ENCODE measurements at places on chromosomes 11 and 22.

DNA sequence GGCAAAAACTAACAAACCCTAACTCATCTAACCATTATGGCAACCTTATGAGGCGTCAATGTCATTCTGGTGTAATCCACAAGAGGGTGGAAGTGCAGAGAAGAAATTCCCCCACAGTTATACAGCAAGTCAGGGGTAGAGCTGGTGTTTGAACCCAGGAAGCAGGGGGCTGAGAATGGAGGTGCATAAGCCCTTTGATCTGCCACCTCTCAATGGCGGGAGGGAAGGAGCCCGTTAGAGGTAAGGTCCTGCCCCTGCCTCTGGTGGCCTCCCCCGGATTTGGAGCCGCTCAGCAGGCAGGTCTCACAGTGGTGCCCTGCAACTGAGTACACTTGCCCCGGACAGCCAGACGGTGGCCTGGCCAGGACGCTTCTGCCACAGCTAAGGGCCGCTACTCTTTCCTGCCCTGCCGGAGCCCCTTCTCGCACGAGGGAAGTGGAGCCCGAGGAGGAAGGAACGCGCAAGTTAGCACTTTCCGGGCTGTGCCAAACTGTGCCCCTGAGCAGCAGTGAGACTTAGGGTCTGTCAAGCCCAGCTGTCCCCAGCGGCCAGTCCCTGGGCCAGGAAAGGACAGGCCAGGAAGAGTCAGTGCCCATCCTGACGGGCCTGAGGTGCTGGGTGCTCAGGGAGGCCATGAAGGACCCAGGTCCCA lies 1.1 kb downstream of the FXYD2 start:
- no peak for DNase-seq

GRCh38 chr11:93525601-93526345 lies 17.4 kb downstream of the SMCO4 start:
- DNase-seq: no peak

GRCh38 chr11:74646954-74647353 lies 54.6 kb downstream of the POLD3 start:
- DNase-seq: no peak

DNA sequence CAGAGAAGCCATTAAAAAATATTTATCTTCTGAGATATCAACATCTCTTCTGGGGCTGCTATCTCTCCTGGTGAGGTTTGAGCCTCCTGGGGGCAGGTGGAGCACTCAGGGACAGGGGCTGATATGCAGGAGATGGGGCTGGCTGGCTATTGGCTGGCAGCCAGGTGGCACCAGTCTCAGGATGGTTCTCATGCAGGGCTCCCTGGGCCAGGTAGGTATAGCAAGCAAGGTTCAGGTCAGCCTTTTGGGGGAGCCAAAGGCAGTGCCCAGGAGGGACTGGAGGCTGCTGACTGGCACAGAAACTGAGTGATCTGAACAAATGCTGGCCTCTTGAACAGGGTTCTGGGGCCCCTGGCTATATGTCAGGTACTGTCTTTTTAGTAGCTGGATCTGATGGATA lies 29.7 kb upstream of the EMSY start:
- DNase-seq: no peak

- no peak for DNase-seq
These were observed 35.2 kb upstream of the TRIM29 start for GRCh38 chr11:120173019-120173705.

DNA sequence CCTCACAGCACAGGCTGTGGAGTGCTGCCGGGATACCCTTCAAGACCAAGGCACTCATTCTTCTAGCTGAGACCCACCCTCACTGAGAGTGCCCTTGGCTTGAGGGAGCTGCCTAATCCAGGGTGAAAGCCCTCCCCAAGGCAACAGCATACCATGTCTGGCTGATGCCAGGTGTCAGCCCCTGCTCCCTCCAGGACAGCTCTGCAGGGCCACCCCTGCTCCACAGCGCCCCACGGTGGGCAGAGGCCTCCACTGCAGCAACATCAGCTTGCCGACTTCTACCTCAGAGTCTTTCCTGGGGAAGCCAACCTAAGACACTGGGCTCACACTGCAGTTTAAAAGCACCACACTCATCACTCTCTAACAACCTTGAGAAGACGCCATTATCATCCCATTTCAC lies 29.0 kb downstream of the TTLL1 start:
- no peak for DNase-seq

GRCh38 chr11:13318498-13319295 lies 41.1 kb downstream of the BMAL1 start:
- no peak for DNase-seq

- no peak for DNase-seq
These were observed 1704.5 kb upstream of the RAG2 start for GRCh38 chr11:38302564-38302963.

GRCh38 chr11:35717043-35717442 lies 54.5 kb downstream of the TRIM44 start:
- DNase-seq: no peak

DNA sequence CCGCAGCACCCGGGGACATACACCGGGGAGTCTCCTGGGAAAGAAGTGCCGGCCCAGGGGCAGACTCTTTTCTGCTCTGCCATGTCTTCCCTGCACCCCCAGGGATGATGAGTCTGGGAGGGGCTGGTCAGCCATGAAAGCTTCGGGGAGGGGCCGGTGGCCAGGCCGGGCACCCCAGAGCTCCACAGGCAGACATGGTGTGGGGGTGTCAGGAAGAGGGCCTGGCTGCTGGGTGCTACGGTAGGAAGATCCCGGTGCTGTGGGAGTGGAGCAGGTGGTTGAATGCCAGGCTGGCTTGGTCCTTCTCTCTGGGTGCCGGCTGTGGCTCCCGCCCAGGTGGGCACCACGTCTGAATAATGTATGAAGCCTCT lies 17.4 kb downstream of the LSP1 start:
- DNase-seq: no peak

DNA sequence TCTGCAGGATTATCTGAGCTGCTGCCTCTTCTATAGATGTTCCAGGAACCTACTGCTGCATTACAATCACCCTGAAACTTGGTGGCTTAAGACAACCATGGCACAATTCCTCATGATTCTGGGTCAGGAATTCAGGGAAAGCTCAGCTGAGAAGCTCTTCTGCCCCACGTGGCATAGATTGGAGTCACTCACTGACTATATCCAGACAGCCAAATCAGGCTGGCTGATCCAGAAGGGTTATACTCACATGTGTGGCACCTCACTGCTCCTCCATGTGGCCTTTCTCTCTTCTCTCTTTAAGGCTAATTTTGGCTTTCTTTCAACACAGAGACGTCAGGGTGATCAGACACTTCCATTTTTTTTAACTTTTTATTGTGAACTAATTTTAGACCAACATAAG lies 125.5 kb downstream of the BBOX1 start:
- DNase-seq: no peak

- peak; percentile 34 for DNase-seq
These were observed 869 bp upstream of the EIF4ENIF1 start for GRCh38 chr22:31490496-31490925.

DNA sequence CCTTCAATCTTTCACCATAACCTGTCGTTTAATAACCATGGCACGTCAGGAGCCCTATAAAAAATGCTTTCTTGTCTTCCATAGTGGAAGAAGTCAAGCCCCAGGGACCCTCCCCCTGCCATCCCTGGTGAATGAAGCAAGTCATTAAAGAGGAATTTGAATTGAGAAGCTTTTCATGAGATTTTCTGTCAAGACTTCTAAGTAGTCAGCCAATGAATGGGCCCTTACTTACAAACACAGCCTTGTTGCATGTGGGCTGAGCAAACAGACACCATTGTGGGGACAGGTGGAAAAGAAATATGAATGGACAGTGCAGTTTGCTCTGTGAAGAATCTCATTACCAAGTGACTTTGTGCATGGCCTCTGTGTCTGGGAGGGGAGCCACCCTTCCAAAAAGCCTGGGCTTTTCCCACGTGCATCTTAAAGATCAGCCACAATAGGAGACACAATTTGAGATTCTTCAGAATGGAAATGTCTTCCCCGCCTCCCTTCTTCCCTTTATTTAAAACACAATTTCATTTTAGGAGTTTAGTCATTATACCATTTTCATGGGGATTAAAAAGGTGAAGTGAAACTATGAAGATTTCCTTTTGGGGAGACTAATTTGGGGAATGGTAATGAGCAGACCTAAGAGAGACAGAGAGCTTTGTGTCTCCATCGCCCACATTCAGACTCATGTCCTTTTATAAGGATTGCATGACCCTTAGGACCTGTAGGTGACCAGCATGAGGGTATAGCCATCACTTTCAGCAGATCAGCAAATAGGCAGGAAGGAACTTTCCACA lies 152.0 kb downstream of the LRRC4C start:
- DNase-seq: no peak

DNA sequence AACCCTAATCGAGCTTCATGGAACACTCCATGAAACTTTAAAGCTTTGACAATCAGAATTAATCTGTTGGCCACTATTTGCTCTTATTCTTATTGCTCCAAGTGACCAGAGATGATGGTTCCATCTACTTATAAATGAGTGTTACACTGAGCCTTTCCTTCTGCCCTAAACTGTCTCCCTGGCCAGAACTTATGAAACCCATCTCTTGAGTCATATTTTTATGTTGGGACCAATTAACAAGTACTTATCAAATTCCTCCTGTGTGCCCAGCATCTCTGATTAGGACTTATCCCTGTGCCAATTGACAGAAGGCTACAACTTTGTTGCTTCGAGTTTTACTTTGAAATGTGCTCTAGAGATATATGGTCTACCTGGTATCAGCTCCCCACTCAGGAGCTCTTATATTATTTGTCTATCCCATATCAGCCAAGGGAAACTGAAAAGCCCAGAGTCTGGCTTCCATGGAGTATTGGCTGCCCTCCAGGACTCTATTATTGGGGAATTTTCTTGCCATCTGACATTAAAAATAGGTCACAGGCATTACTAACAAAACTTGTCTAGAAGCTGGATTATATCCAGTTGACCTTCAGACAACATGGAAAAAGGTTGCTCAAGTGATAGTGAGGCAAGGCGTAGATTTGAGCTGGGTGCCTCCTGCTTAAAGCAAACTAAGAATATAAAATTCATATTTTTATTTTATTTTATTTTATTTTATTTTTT lies 8.8 kb downstream of the KREMEN1 start:
- DNase-seq: no peak

DNA sequence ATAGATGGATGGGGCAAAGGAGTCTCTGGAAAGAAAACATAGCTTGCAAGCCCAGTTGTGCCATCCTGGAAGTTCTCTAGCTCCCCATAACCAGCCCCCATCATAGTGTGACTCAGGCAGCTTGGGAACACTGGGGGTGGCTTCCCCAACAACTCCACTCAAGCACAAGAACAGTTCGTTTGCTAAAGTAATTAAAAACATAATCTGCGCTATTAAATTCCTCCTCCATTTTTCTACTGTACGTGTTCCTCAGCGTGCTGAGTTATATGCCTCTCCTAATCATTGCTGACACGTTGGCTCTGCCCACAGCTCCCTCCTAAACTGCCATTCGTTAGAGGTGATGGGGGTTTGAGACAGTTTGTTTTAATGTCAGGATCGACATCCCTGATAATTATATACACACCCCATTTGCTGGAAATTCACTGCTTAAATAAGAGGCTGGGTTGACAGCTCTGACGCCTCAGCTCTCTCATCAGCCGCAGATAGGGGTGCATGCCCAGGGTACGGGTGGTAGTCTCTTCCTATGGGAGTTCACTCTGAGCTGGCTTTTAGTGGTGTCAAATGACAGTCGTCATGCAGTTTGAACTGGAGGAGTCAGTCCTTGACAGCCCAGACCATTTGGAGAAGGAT lies 59.5 kb upstream of the SEZ6L start:
- no peak for DNase-seq

GRCh38 chr11:19660076-19660475 lies 52.6 kb upstream of the NAV2 start:
- DNase-seq: no peak

DNA sequence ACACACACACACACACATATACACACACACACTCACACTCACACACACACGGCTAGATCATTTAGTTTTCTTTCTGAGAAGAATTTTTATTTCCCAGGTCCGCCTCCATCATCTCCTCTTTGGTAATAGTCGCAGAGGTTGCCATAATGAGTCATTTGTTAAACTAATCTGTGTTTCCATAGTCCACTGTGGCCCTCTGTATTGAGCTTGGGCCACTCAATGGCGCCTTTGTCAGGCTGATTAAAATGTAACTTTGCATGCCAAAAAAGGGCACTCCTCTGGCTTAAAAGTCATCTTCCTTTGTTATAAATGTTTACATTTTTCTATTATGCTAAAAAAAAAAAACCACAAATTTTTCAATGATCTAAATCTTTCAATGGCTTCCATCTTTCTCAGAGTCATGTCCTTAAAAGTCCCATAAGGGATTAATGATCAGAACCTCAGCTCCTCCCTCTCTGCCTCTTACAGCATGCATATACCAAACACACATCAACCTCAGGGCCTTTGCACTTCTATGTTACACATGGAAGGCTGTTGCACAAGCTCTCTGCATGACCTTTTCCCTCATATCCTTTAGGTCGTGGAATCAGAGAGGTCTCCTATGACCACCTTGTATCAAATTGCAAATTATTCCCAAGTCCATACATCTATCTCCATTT lies 35.3 kb downstream of the EHF start:
- no peak for DNase-seq

- no peak for DNase-seq
These were observed 983.9 kb upstream of the CNTN5 start for GRCh38 chr11:98036810-98037209.

- DNase-seq: no peak
These were observed 28.2 kb downstream of the FZD4 start for GRCh38 chr11:86926975-86927374.

DNA sequence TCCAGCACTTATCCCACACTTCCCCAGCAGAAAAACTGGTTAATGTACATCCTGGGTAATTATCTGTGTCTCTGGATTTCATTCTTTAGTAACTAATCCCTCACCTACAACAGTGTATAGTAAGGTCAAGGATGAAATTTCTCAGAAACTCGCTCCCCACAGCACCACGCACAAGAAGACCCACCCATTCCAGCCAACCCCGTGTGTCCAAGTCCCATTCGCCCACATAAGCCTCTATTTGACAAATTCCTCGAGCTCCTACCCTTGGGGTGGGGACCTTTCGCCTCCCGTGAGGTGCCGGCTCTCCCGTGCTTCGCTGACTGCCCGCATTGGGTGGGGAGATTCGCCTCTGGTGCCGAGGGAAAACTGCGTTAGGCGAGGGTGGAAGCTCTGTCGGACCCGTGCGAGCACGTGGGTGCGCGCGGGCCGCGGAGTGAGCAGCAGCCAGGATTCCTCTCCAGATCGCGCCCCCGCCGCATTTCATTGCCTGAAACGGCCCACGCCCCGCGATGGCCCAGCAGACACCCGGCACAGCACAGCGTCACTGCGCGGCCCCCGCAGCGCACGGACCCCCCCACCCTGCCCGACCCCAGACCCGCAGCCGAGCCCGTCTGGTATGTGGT lies 866 bp downstream of the EXPH5 start:
- DNase-seq: no peak

- DNase-seq: no peak
These were observed 1.5 kb downstream of the SHANK3 start for GRCh38 chr22:50674130-50674500.

Measured in effector memory CD4-positive, alpha-beta T cell (primary cell).